ENCODE measurements at places on chromosomes 11 and 22.

- no peak for DNase-seq
These were observed 31.0 kb downstream of the TPCN2 start for GRCh38 chr11:69079661-69080256.

GRCh38 chr11:122697636-122698167 lies 42.2 kb downstream of the UBASH3B start:
- DNase-seq: no peak

DNA sequence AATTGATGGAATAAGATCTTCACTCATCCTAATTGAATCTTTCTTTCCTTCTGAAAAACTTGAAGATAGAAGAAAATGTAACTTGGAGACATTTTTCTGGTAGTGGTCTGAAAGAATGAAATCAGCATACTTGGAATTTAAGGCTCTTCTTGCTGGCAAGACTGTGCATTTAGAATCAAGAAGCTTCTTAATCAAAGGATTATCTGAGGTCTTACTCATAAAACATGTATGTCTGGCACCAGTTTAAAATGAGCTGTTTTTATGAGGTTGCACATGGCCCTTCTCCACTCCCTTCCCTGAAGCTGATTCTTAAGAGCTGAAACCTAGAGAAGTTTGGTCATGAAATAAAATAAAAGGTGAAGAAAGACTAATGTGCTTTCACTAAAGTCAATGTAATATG lies 77.3 kb downstream of the ARHGEF12 start:
- no peak for DNase-seq

DNA sequence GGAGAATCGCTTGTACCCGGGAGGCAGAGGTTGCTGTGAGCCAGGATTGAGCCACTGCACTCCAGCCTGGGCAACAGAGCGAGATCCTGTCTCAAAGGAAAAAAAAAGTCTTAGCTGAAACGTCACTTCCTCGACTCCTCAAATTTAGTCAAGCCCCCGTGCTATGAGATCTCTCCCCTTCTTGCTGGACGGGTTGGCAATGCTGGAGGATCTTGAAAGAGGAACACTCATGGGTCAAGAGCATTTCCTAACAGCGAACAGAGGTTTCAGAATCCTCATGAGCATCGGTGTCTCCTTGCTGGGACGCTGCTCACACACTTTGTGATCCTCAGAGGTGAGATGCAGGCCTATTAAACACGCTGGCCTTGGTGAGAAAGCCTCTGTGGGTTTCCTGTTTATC lies 35.9 kb downstream of the APOL3 start:
- no peak for DNase-seq

- no peak for DNase-seq
These were observed 49.9 kb upstream of the SEPTIN5 start for GRCh38 chr22:19664406-19664805.

GRCh38 chr22:43516386-43516785 lies 104.6 kb downstream of the MPPED1 start:
- DNase-seq: no peak

- DNase-seq: no peak
These were observed 55.9 kb downstream of the ZC3H12C start for GRCh38 chr11:110148775-110149744.

Measured in effector memory CD4-positive, alpha-beta T cell (primary cell).